ENCODE measurements at places on chromosomes 3 and 15.
A peak's percentile ranks its signal among the peaks of the same experiment; 100 is the strongest.

- DNase-seq: peak; percentile 41
Observed at GRCh38 chr3:13544293-13544831, 4.6 kb upstream of the FBLN2 start.

DNA sequence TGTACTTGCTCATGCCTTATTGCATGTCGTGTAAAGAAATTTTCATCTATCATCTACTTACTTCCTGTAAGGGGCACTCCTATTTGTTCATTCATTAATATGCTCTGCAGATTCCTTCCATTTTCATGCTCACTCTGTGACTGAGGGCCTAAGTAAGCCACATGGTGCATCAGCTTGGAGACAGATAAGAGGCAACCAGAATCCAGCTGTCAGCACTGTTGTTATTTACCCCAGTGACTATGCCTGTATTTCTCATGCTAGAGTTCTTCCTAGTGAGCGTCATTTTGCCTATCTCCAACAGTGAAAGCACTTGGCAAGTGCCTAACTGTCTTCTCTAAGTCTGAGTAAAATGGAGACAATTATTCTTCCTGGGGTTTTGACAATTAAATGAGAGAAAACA lies 124.8 kb upstream of the ABI3BP start:
- DNase-seq: no peak

GRCh38 chr15:57385923-57386390 lies 9.7 kb downstream of the CGNL1 start:
- DNase-seq: no peak

GRCh38 chr3:86954226-86954625 lies 36.7 kb downstream of the VGLL3 start:
- DNase-seq: no peak

DNA sequence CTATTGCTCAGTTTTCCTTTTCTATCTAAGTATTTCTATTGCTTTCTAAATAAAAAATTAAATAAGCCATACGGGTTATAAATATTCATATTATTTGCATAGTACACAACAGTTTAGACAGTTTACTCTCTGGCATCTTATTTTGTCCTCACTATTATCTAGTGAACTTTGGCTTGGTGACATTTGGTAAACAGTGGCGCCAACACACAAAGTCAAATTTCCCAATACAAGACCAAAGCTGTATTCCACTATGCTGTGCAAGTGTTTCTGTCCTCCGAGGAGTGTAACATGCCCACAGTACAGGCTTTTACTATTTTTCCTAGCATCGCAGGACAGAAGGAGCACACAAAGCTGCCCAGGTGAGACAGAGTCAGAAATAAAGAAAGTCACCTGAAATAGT lies 61.7 kb upstream of the TP63 start:
- no peak for DNase-seq

All from activated CD8-positive, alpha-beta memory T cell treated with anti-CD3 and anti-CD28 coated beads for 4 hours (primary cell).